ENCODE measurements at places on chromosomes 13 and 19. TPM values are rescaled to one million over a fixed set of nuclear protein-coding genes. Genes with fewer than 3 reads are reported as not detected.
A peak's percentile ranks its signal among the peaks of the same experiment; 100 is the strongest.

Gene TGDS
- total RNA-seq = 17.2 TPM

Gene RGS9BP
- total RNA-seq = 0.37 TPM

Gene ENOX1
- 0.08 TPM for total RNA-seq

DNA sequence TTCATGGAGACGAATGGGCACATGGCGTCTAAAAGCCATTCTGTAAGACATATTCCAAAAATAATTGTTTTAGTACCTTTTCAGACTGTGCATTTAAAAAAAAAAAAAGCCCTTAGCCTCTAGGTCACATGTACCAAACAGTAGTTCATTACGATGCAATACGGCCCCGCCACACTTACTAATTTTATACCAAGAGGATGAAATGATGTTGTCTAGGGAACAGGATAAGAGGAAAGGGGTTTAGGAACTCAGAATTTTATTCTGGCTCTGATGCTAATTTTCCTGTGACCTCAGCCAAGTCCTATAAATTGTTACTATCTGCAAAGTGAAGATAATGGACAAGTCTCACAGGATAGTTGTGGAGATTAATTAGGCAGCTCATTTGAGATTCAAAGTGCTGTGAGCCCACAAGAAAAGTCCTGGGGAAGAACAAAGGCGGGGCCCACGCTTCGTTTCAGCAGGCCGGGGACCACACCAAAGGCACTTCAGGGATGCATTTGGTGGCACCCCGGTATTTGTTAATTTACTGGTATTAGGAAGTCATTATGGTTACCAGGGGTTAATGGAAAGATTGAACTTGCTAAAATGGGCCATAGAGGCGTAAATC lies 511.1 kb downstream of the IRS2 start:
- no peak overlapping the region for H3K4me3 ChIP-seq
- no peak overlapping the region for H3K27ac ChIP-seq
- no peaks in the 10 kb centered on the region for H3K4me1 ChIP-seq
- DNase-seq = no peak
- H3K27me3 ChIP-seq = no peaks in the 10 kb centered on the region

- H3K4me1 ChIP-seq = no peaks in the 10 kb centered on the region
- H3K4me3 ChIP-seq = no peak overlapping the region
- no peak for DNase-seq
- H3K36me3 ChIP-seq = no peaks in the 10 kb centered on the region
Measured at GRCh38 chr13:37460166-37460565, 138.4 kb downstream of the POSTN start.

DNA sequence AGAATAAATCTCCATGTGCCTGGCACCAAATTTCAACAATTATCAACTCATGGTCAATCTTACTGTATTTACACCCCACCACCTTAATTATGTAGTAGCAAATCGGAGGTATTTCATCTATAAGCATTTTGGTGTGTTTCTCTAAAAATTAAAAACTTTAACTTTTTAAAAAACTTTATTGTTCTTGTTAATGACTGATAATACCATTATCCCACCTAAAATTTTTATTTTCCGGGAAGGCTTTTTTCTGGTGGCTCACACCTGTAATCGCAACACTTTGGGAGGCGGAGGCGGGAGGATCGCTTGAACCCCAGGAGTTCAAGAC lies 453 bp upstream of the PDCD2L start:
- H3K4me3 ChIP-seq = peak overlapping the region; percentile 88
- H3K36me3 ChIP-seq = peaks cover 32% of the 10 kb centered on the region
- H3K27ac ChIP-seq = peak overlapping the region; percentile 63
- peaks cover 20% of the 10 kb centered on the region for H3K4me1 ChIP-seq

- peak overlapping the region; percentile 54 for H3K4me3 ChIP-seq
- no peaks in the 10 kb centered on the region for H3K27me3 ChIP-seq
- H3K36me3 ChIP-seq = peaks cover 6% of the 10 kb centered on the region
- peak; percentile 70 for DNase-seq
- H3K27ac ChIP-seq = peak overlapping the region; percentile 96
- H3K4me1 ChIP-seq = peaks cover 45% of the 10 kb centered on the region
Measured at GRCh38 chr13:42354241-42355091, 82.5 kb downstream of the AKAP11 start.

GRCh38 chr19:23095418-23095817 lies 21.4 kb upstream of the ZNF730 start:
- H3K36me3 ChIP-seq = peaks cover 34% of the 10 kb centered on the region
- no peak for DNase-seq
- no peaks in the 10 kb centered on the region for H3K4me1 ChIP-seq
- no peak overlapping the region for H3K27ac ChIP-seq
- H3K4me3 ChIP-seq = no peak overlapping the region

DNA sequence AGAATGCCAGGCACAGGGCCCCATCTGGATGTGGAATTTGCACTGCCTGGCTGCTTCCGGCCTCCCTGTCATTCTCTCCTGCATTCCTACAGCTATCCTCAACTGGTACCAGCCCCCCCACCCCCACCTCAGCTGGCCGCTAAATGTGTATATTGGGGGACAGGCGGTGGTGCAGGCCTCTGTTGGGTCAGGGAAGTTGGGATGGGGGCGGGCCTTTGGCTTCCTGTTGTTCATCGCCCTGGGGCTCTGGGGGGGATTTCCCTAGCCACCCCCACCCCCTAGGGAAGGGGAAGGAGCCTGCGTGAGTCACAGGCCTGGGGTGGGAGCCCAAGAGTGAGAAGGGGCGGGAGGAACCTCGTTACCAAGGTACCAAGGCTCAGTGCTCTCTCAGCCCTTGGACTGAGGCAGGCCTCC lies 10.6 kb downstream of the POU2F2 start:
- peak overlapping the region; percentile 57 for H3K4me3 ChIP-seq
- H3K27ac ChIP-seq = peak overlapping the region; percentile 92
- peak; percentile 70 for DNase-seq
- H3K4me1 ChIP-seq = peaks cover 53% of the 10 kb centered on the region
- peaks cover 20% of the 10 kb centered on the region for H3K36me3 ChIP-seq
- H3K27me3 ChIP-seq = no peaks in the 10 kb centered on the region

GRCh38 chr13:73861136-73861535 lies 273.1 kb downstream of the KLF12 start:
- H3K4me1 ChIP-seq = peaks cover 4% of the 10 kb centered on the region
- peaks cover 2% of the 10 kb centered on the region for H3K36me3 ChIP-seq
- H3K27me3 ChIP-seq = no peaks in the 10 kb centered on the region
- no peak overlapping the region for H3K27ac ChIP-seq
- no peak overlapping the region for H3K4me3 ChIP-seq

DNA sequence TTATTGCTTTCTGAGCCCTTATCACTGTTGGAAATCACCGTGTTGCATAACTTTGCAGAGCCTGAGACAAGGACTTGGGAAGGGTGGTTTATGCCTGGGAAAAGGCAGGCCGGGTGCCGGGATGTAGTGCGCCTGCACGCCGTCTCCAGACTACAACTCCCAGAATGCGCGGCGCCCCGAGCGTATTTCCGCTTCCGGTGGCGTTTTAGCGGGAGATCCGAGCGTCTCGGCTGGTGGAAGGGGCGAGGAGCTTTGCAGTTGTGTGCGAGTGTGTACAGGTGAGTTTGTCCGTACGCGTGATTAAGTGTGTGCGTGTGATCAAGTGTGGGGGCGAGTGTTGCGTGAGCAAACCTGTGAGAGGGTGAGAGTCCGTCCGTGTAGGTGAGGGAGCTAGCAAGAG lies 75.4 kb downstream of the PEG3 start:
- no peaks in the 10 kb centered on the region for H3K27me3 ChIP-seq
- H3K4me1 ChIP-seq = peaks cover 9% of the 10 kb centered on the region
- peaks cover 8% of the 10 kb centered on the region for H3K36me3 ChIP-seq
- peak; percentile 38 for DNase-seq
- peak overlapping the region; percentile 35 for H3K27ac ChIP-seq

DNA sequence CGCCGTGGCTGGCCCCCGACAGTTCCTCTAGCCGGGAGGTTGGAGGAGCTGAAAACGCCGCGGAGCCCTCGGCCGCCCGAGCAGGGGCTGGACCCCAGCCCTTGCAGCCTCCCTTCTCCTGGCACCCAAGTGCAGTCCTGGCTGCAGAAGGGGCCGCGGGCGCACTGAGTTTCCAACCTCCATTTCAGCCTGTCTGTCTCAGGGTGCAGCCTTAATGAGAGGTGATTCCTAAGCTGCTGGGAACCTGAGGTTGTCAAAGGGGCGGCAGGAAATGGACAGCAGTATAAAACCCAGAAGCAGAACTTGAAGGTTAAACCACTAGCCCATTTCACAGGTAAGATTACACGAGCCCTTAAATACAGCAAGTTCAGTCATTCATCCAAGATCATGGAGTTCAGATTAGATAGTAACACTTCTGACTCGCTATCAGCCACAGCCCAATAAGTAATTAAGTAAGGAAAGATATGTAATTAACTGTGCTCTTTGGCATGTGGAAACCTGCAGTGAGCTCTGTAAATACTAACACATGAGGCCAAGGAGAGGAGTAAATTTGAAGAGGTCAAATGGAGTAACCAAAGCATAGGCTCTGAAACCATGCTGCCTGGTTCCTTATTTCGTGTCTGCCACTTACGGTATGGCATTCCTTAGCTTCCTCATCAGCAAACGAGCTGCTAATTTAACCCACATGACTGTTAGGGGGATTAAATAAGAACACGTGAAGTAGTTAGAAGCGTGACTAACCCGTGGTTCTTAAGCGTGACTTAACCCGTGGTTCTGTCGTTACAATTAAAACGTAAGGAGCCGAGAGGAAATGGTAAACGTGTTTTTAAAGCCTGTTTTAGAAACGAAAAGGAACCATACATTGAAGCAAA lies 686 bp downstream of the SETDB2 start:
- H3K27me3 ChIP-seq = peaks cover 2% of the 10 kb centered on the region
- peak overlapping the region; percentile 99 for H3K27ac ChIP-seq
- peak overlapping the region; percentile 96 for H3K4me3 ChIP-seq

DNA sequence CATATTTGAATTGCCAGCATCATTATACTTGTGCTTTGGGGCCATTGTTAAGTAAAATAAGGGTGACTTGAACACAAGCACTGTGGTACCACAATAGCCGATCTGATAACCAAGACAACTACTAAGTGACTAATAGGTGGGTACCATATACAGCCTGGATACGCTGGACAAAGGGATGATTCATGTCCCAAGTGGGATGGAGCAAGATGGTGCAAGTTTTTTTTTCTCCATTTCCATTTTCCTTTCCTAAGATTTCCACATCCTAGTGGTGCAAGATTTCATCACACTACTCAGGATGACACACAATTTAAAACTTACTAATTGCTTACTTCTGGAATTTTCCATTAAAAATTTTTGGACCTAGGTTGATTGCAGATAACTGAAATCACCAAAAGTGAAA lies 15.1 kb downstream of the BRCA2 start:
- no peak overlapping the region for H3K27ac ChIP-seq
- DNase-seq = no peak
- no peaks in the 10 kb centered on the region for H3K27me3 ChIP-seq

DNA sequence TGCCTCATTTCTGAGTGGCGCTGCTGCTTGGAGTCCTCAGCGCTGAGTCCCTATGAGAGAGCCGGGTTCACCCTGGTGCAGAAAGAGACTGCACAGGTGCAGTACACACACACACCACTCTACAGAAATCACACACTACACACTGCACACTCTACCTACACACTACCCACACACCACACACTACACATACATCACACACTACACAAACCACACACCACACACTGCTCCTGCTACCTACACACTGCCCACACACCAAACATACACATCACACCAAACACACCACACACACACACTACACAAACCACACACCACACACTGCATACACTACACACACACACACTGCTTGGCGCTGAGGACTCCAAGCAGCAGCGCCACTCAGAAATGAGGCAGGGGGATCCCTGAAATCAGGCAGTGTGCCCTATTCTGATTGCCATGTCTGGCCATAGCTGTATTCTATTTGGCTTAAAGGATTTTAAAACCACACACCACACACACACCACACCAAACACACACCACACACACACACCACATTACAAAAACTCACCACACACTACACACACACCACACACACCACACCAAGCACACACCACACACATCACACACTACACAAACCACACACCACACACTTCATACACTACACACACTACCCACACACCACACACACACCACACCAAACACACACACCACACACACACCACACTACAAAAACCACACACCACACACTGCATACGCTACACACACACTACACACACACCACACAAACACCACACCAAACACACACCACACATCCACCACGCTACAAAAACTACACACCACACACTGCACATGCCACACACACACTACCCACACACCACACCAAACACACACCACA lies 4.9 kb downstream of the MAG start:
- no peak overlapping the region for H3K4me3 ChIP-seq
- no peak overlapping the region for H3K27ac ChIP-seq
- H3K4me1 ChIP-seq = no peaks in the 10 kb centered on the region
- no peaks in the 10 kb centered on the region for H3K36me3 ChIP-seq

DNA sequence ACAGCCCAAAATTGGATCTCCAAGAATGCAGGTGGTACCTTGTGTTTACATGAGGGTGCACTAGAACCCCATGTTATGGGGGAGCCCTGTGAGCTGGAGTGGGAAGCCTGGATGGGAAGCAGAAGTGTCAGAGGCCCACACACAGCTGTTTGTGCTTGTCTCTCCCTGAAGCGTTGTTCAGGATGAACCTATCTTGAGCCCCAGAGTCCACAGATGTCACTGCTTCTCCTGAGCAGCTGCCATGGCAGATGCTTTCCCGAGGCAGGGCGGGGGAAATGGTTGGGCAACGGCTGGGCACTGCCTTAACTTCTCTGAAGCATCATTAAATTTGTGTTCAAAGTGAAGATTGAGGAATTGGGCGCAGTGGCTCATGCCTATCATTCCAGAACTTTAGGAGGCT lies 17.1 kb upstream of the CHST8 start:
- no peaks in the 10 kb centered on the region for H3K27me3 ChIP-seq
- H3K27ac ChIP-seq = no peak overlapping the region
- DNase-seq = no peak
- H3K4me1 ChIP-seq = no peaks in the 10 kb centered on the region
- H3K36me3 ChIP-seq = no peaks in the 10 kb centered on the region

- peaks cover 34% of the 10 kb centered on the region for H3K36me3 ChIP-seq
- DNase-seq = peak; percentile 91
- H3K4me3 ChIP-seq = peak within 1 kb of the TSS; percentile 91
- peak within 1 kb of the TSS; percentile 97 for H3K27ac ChIP-seq
- no peaks in the 10 kb centered on the region for H3K27me3 ChIP-seq
Measured at GRCh38 chr19:37468961-37469777, at the start of gene ZNF570. ZNF570 (plus strand) TSS chr19:37469356; CDS start chr19:37470355, 999 bp downstream.

GRCh38 chr13:41956272-41956671 lies 4.6 kb downstream of the VWA8 start:
- peaks cover 10% of the 10 kb centered on the region for H3K36me3 ChIP-seq
- no peak overlapping the region for H3K27ac ChIP-seq
- H3K4me1 ChIP-seq = peaks cover 30% of the 10 kb centered on the region
- no peaks in the 10 kb centered on the region for H3K27me3 ChIP-seq
- DNase-seq = no peak
- no peak overlapping the region for H3K4me3 ChIP-seq

DNA sequence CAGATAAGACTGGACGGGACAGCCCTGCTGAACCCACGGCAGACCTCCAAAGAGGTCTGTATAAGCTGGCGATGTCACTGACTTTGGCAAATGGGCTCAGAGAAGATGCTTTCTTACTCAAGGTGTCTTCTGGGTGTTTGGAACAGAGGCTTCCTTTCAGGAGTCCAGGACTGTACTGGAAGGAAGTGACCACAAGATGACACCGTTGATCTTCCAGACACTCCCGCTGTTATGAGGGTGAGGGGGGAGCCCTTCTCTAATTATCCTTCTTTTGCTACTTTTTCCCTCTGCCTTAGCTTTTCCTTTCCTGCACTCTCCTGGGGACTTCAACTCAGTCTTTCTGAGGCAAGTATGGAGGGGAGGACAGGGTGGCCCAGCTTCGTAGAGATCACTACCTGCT lies 65.2 kb upstream of the ZNF599 start:
- no peak overlapping the region for H3K27ac ChIP-seq
- H3K4me3 ChIP-seq = no peak overlapping the region
- peaks cover 8% of the 10 kb centered on the region for H3K27me3 ChIP-seq

All from activated CD8-positive, alpha-beta T cell treated with anti-CD3 and anti-CD28 coated beads, Interleukin-2, amount 10 ng/mL, durations not matched to agents 7 days and 5 days (primary cell).